Fibroblast of lung (primary cell): ENCODE measurements at places on chromosomes 6 and 20.

DNA sequence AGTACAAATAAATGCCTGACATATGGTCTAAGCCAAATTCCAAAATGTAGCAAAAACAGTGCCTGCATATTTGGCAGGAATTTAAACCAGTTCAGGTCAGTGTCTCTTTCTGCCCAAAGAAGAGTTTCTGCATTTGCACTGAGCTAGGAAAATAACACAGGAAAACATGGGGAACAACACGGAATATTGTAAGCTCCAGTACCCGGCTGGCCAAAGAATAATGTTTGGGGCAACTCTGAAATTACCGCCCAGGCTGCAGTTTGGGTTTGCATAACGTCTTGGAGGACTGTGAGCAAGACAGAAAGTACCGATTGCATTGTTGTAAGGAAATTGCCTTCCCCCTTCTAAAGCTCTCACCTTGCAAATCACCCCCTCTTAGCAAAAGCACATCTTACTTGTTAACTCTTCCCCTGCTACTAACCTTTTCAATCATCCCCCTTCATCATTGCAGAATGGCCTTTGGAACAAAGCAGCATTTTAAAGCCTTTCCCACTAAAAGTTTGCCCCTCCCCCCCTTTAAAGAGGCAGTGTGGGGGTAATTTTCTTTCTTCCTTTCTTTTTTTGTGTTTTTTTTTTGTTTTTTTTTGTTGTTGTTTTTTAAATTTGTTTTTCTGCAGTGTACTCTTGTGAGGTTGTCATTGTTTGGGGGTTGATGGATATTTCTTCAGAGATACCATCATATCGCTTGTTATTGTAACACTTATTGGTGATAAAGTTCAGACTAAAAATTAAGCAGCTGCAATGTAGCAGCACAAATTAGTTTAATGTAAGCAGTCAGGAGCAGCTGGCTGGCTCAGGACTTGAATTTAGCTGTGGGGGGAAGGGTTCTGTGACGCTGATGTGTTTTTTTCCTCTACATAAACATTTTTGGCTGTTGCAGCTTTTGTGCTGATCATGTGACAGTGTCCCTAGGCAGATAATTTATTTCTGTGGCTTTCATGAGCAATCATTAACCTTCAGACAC lies 100.0 kb upstream of the CITED2 start:
- peak; percentile 33 for DNase-seq

- DNase-seq: no peak
Measured at GRCh38 chr6:37501632-37502491, 2.2 kb upstream of the CCDC167 start.

- no peak for DNase-seq
Measured at GRCh38 chr6:135322427-135323201, 141.5 kb downstream of the MYB start.

GRCh38 chr6:125124049-125124669 lies 29.4 kb upstream of the TPD52L1 start:
- DNase-seq: peak; percentile 59

DNA sequence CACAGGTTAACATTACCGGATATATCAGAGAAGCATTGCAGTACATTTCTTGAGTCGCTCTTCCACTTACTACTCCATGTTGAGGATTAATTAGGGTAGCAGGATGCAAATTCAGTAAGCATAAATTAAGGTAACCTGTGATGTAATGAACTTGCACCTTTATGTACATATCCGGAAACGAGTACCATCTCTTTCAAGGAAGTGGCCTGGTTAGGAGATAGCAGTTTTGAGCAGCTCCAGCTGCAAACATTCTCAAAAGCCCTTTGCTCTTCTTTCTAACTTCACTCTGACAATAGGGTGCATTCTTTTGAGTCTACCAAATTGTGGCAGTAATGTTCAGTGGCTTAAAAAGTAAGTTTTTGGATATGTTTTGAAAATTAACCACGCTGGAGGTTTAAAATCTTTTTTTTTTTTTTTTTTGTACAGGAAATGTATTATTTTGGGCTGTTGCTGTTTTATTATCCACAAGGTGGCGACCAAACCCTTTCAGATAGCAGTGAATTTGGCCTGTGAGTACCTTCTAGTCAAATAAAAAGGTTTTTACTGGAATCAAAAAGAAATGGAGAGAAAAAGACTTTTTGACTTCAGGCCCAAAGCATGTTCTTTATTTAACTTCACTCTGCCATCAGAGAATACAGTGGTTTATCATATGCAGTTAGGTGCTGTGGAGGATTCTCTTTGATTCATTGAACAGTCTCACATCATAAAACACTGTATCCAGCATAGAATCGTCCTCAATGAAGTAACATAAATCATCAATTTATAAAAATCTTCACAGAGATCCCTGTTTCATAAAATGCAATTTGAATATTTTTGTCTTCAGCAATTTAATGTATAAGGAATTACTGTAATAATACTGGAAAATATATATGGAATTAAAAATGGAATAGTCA lies 8.9 kb downstream of the FAM217B start:
- DNase-seq: peak; percentile 74

- no peak for DNase-seq
Measured at GRCh38 chr6:156013155-156013554, 557.5 kb upstream of the NOX3 start.

DNA sequence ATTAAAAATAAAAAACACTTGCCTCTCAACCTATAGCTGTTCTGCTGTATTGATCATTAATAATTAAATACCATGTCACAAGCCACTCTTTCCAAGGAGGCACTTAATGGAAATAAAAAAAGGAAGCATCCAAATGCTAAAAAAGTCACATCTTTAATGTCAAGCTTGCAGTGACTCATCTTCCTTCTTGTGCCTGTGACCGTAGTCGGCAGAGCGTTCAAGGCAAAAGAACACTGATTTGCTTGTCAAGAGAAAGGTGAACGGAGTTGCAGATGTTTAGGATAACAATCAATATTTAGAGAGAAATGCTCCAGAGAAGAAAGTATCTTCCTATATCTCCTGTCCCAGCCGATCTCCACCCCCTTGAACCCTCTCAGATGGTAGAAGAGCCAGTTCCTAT lies 341.0 kb upstream of the OPRM1 start:
- DNase-seq: no peak

GRCh38 chr6:21856844-21857243 lies 263.3 kb downstream of the SOX4 start:
- peak; percentile 63 for DNase-seq

GRCh38 chr20:62104791-62105345 lies 17.4 kb upstream of the LSM14B start:
- DNase-seq: peak; percentile 36

- no peak for DNase-seq
Measured at GRCh38 chr6:73290435-73290834, 27.4 kb upstream of the KHDC1 start.

- no peak for DNase-seq
Measured at GRCh38 chr6:131040866-131041265, 22.2 kb downstream of the EPB41L2 start.

GRCh38 chr6:157715728-157716164 lies 107.3 kb upstream of the SNX9 start:
- peak; percentile 100 for DNase-seq

DNA sequence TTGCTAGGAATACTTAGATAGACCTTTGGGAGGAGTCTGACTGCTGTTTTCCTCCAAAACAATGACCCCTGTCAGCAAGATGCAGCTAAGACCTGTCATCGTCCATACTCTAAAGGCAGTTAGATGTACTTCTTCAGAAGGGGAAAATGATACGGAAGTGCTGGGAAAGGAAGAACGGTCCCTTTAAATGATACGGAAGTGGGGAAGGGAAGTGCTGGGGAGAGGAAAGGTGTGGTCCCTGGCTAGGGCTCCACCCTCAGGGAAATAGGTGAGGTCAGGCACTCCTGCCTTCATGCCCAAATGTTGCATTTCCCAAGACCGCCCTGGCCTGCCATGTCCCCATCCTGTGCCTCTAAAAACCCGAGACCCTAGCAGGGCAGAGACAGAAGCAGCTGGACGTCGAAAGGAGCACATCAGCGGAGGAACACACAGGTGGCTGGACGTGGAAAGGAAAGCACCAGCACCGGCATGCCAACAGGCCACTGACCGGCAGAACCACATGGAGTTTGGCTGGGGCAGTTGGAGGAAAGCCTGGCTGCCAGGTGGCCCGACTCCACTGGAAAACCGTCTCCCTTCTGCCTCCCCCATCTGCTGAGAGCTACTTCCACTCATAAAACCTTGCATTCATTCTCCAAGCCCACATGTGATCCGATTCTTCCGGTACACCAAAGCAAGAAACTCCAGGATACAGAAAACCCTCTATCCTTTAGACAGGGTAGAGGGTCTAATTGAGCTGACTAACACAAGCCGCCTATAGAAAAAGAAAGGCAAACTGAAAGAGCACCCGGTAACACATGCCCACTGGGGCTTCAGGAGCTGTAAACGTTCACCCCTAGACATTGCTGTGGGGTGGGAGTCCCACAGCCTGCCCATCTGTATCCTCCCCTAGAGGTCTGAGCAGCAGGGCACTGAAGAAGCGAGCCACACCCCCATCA lies 94.6 kb downstream of the FAXC start:
- DNase-seq: no peak

DNA sequence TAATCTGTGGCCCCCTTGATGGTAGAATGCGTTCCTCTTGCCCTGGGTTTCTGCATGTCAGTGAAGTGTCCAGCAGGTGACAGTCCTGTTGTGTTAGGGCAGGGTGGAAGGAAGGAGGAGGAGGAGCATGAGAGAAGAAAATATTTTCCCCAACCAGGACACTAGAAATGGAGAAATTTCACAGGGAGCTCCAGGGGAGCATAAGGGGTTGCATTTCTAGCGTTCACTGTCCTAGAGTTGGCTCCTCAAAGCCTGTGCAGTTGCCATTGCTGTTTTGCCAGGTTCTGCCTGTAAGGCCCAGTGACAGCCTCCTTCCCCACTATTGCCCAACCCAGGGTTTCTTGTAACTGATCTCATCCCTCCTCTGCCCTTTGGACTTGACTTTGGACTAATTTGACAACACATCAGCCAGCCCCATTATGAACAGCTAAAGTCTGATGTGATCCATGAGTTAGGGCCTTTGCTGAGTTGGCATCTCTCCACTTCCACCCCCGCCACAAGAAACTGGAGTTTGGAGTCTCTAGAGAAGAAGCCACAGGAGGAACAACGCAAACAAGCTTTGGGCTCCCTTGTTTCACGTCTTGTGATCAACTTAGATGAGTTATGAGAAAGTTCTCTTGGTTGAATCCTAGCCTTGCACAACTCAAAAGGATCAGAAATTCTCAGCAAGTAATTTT lies 14.0 kb upstream of the FAM50B start:
- DNase-seq: peak; percentile 55

- no peak for DNase-seq
Measured at GRCh38 chr6:100833972-100834574, 47.1 kb downstream of the ASCC3 start.

GRCh38 chr6:491233-491632 lies 99.7 kb downstream of the IRF4 start:
- peak; percentile 11 for DNase-seq

DNA sequence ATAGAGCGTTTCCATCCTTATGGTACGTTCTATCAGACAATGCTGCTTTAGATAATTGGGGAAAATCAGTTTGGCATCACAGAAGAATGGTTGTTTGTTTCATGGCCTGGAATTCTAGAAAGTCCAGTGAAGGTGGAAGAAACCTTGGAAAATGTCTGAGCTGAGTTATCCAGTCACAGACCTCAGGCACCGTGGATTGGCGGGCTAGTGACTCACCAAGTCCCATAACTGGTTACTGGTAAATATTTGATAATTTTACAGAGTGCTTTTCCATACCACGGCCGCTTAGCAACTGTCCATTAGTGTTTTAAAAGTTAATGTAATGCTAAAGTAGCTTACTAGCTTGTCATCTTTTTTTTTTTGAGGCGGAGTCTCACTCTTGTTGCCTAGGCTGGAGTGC lies 99.4 kb downstream of the SLC35B3 start:
- no peak for DNase-seq

DNA sequence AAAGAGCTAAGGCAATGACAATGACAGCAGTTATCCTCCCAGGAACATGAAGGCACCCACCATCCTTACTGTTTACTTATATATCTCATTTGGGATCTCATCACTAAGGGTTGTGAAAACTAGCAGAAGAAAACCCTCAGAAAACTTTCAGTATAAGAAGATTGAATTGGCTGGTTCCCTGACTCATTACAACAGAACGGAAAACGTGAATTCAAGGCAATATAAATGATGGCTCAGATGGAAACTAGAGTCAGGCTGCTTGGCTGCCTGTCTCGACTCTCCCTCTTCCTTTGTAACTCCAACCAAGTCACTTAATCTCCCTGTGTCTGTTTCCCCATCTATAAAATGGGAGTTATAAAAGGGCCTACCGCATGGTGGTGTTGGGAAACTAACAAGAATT lies 387.1 kb upstream of the JARID2 start:
- DNase-seq: no peak
